EL (cell line): ENCODE measurements at places on chromosomes 1 and 21.

- no peak for DNase-seq
Measured at GRCh38 chr21:30102871-30103270, 63.7 kb downstream of the CLDN17 start.

- DNase-seq = peak; percentile 39
Measured at GRCh38 chr1:238690415-238690814, 696.0 kb upstream of the CHRM3 start.

DNA sequence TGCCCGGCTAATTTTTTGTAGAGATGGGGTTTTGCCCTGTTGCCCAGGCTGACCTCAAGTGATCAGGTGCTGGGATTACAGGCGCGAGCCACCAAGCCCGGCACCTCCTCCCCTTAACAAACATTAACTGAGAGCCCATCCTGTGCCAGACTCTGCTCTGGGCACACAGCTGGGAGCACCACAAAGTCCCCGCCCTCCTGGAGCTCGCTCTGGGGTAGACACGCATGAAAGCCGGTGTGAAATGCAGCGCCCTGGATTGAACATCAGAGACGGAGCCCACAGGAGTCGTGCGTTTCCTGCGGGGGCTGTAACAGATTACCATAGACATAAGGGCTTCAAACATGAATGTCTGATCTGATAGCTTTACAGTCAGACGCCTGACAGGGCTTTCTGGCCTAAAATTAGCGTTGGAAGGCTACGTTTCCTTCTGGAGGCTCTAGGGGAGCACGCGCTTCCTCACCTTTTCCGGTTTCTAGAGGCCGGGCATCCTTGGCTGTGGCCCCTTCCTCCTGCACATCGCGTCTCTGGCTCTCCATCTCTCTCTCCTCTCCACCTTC, 14.3 kb downstream of the SLC27A3 start:
- peak; percentile 19 for DNase-seq

GRCh38 chr1:29634324-29634723, 398.0 kb downstream of the PTPRU start:
- no peak for DNase-seq

- DNase-seq = no peak
Measured at GRCh38 chr1:159184201-159184600, 12.8 kb downstream of the CADM3 start.

GRCh38 chr1:12127206-12127810, 39.5 kb upstream of the TNFRSF1B start:
- DNase-seq = no peak

DNA sequence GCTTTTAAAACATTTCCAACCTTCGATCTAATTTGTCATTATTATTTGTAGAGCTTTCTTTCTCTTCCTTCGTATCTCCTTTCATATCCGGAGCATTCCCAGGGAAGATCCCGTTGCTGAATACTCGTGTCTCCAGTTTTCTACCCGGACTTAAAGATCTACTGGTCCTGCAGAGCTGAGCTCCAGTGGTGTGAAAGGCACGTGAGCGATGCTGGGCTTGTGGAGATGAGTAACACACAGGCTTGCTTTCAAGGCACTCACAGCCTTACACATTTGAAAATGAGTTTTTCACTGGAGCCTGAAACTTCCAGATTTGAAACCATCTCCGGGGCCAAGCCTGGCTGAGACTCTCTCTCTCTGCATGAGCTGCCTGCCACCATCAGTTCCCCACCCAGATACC, 428.3 kb downstream of the KIF26B start:
- no peak for DNase-seq

DNA sequence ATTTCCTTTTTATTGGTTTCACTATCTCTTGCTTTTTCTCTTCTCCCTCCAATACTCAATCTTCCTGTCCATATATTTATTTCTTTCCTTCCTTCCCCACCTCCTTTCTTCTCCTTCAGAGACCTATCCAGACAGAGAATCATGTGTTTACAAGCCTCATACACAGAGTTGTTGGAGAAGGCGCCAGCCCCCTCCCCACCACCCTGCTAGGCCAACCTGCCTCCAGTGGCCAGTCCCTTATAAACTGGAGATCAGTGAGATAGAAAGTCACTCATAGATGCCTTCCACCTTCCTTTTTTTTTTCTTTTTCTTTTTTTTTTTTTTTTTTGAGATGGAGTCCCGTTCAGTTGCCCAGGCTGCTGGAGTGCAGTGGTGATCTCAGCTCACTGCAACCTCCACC, 53.3 kb downstream of the CD247 start:
- no peak for DNase-seq

- no peak for DNase-seq
Measured at GRCh38 chr21:31257265-31257664, 86.8 kb downstream of the TIAM1 start.

GRCh38 chr1:3457910-3458883, 3.7 kb downstream of the ARHGEF16 start:
- no peak for DNase-seq

DNA sequence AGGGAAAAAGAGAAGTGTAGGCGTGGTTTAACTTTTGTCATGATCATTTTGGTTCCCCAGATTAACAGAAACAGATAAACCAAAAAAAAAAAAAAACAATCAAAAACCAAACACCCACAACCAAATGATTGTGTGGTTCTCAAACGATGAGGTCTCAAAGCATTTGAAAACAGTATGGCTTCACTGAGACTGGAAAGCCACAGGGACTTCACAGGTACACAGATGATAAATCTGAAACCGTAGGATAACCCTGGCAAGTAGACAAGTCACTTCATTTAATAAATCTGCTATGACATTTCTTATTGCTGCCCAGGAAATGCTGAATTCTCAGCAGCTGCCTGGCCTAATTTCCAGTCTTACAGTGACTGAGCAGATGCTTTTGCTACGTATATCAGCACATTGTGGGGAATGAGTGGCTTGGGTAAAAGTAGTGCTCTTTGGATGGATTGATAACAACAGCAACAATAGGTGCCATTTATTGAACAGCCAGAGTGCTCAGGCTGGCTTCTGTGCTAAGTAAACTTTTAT, 6.1 kb downstream of the ST6GALNAC3 start:
- no peak for DNase-seq
